ENCODE measurements at places on chromosomes 13 and 19.
A peak's percentile ranks its signal among the peaks of the same experiment; 100 is the strongest.

- peak; percentile 70 for DNase-seq
Measured at GRCh38 chr19:41821003-41821735, 23.3 kb downstream of the LYPD4 start.

DNA sequence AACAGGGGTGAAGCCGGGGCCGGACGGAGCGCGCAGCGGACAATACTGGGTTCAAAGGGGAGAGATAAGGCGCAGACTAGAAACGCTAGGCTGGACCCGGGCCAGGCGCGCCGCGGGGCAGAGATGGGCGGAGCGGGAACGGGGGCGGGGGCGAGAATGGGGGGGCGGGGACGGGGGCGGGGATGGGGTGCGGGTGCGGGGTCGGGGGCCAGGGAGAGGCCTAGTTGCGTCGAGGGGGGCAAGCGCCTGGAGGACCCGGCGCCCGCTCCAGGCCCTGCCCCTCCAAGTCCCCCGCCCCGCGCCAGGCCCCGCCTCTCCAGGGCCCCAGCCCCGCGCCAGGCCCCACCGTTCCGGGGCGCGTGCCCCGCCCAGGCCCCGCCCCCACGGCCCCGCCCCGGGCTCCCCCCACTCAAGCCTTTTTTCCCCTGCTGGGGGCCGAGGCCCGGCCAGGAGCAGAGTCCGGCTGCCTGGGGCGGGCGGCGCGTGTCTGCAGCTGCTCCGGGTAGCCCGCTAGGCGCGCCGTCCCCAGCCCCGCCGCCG is at the start of gene CERS4:
TSS of gene CERS4 (plus strand) at position 449 of the 540 bp plus-strand sequence. CDS start 41,707 bp downstream, outside the sequence.
- peak; percentile 86 for DNase-seq

DNA sequence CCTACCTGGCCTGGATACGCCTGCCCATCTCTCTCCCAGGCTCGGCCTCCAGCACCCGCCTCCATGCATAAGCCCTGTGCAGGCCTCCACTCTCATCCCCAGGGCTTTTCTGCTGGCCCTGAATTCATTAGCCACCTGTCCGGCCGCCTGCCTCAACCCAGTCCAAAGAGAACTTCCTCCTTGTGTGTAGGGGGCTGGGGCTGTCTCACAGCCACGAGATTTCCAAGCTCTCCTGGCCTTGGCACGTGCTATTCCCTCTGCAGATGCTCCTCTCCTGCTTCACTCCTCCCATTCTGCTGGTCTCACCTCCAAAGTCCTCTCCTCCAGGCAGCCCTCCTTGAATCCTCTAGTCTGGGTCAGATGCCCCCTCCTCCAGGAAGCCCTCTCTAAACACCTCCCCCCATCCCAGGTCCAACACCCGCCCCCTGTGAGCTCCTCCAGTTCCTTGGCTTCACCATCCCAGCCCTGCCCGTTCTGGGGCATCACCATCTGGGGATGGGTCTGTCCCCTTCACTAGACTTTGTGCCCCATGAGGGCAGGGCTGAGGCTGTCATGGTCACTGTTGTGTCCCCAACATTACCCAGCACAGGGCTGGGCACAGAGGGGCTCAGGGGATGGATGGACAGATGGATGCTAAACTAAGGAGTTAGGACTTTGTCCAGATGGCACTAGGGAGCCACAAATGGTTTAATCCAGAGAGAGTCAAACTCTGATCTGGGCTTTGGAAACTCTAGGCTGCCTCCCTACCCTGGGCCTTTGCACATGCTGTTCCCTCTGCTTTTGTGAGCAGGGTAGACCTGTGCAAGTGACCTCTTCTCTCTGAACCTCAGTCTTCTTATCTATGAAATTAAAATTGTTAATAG is 14.8 kb downstream of the MEIS3 start:
- DNase-seq: no peak

DNA sequence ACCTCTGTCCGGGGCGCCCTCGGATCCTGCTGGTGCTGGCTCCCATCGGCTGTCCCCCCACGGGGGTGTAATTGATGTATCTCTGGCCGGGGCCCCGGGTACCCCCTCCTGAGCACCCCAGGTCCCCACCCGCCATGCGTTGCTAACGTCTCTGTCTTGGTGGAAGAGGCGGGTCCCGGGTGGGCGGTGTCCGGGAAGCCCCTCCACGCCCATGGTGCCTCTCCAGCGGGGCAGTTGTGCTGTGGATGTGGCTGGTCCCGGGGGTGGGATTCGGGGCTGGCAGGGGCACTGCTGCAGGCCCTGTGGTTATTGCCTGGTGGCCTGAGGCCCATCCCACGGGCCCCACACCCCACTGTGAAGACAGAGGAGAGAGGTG is 4.9 kb downstream of the DIRAS1 start:
- DNase-seq: no peak

DNA sequence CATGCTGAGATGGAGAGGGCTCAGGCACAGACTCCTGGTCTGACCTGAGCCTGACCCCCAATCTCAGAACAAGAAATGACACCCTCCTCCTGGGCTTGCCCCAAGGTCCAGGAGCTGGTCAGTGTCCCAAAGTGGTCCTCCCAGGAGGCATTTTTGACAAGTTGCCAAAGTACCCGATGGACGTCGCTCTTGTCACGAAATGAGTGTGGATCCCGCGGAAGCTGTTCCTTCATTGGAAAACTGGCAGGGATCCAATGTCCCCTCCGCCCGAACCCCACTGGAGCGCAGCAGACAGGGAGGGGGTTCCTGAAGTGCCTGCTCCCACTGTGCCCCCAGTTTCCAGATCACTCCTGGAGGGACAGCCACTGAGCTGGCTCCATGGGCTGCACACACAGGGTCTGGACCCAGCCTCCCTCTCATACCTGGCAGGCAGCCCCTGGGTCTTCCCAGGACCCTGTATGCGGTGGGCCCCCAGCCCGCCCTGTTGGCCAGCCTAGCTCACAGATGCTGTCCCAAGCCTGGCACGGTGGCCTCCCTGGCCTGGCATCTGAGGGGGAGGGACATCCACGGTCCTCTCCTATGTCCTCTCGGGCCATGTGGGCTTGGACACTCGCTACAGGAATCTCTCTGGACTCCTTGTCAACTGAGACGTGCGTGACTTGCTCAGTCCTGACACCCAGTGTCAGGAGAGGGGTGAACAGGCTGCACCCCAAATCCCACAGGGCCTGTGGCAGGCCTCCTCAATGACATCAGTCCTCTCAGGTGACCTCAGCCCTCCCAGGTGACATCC is 12.8 kb upstream of the ZNF14 start:
- peak; percentile 9 for DNase-seq

DNA sequence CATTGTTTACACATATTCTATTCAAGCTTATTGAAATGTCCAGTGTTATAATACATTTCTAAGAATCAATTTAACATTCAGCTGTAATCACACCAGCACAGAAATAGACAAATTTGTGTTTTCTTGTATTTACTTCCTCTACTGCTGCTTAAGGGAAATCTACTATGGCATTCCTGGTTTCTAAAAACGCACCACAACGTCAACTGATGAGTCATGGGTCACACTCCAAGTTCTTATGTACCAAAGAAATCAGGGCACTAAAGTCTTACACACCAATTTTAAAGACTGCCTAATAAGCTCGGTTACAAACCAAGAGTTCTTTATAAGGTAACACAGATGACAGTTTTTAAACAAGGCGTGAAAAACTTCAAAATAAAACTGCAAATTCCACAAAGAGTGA is 13.2 kb downstream of the LNX2 start:
- no peak for DNase-seq

DNA sequence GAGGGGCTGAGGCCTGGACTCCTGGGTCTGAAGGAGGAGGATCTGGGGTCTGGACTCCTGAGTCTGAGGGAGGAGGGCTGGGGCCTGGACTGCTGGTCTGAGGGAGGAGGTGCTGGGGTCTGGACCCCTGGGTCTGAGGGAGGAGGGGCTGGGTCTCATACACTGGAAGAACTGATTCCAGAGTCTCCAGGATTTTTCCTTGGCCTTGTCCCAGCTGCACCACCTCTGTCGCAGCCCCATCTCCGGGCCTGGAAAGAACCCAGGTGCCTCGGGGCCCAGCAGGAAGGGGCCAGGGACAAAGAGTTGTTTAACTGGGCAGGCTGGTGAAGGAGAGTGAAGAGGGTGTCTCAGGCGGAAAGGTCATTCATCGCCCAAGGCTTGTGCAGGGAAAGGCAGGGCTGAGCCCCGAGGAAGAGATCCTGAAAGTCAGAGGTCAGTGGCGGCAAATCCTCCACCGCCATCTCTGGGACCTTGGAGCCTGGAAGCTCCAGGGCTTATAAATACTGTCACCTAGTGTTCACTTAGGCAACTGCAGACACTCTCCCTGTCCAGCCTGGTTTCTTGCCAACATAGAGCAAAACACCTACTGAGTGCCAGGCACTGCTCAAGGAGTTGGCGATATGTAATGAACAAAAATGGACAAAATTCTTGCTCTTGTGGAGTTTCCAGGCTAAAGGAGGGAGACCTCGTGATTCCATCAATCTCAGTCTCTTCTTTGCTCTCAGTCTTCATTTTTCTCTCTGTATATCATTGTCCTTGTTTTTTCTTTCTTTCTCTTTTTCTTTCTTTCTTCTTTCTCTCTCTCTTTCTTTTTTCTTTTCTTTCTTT is 4.4 kb upstream of the KCNN4 start:
- peak; percentile 80 for DNase-seq

DNA sequence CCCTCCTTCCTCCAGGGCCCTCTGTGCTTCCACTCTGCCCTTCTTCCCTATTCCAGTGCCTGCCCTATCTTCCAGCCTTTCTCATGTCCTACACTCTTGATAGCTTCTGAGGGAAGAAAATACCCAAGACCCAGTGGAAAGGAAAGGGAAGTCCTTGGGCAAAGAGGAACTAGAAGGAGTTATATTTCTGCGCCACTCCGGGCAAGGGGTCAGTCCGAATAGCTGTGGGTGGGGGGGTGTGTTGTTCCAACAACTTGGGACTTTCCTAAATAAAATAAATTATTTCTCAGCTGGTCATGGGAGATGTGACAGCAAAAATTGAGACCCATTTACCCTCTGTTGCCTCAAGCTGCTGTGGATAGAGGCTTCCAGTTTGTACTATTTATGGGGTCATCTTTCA is 23.2 kb downstream of the CABP5 start:
- no peak for DNase-seq

GRCh38 chr19:8306235-8307054 is 1.7 kb downstream of the CD320 start:
- no peak for DNase-seq

DNA sequence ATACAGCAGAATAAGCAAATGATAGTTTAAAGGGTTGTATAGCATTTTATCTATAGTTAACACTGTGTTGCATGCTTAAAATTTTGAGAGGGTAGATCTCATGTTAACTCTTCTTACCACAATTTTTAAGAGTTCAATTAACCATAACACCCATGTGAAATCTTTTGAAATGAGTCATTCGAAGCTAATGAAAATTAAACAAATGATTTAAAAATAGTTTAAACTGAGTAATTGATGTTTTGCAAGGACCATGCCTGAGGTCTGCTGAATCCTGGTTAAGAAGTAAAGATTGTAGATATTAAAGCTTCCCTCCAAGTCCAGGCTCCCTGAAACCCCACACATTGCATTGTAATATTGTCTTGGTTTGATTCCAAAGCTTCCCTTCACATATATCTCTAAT is 176.7 kb upstream of the RNF113B start:
- no peak for DNase-seq

DNA sequence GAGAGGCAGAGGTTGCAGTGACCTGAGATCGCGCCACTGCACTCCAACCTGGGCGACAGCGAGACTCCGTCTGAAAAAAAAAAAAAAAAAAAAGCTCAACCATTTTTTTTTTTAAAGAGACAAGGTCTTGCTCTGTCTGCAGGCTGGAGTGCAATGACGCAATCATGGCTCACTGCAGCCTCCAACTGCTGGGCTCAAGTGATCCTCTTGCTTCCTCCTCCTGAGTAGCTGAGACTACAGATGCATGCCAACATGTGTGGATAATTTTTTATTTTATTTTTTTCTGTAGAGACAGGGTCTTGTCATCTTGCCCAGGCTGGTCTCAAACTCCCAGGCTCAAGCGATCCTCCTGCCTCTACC is 10.3 kb downstream of the EHD2 start:
- no peak for DNase-seq

- DNase-seq: no peak
Measured at GRCh38 chr13:43307921-43308433, 284.6 kb downstream of the DNAJC15 start.

- DNase-seq: no peak
Measured at GRCh38 chr19:33691736-33692135, 70.0 kb downstream of the CHST8 start.

- no peak for DNase-seq
Measured at GRCh38 chr19:19541616-19542015, 3.6 kb downstream of the CILP2 start.

DNA sequence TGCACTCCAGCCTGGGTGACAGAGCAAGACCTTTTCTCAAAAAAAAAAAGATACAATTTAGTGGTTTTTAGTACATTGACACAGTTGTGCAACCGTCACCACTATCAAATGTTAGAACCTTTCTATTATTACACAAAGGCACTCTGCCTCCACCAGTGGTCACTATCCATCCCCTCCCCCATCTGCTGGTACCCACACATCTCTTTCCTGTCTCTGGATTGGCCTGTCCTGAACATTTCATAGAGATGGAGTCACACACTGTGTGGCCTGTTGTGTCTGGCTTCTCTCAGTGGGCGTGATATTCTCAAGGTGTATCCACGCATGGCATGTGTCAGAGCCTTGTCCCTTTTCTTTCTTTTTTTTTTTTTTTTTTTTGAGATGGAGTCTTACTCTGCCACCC is 11.2 kb downstream of the KDM4B start:
- no peak for DNase-seq

DNA sequence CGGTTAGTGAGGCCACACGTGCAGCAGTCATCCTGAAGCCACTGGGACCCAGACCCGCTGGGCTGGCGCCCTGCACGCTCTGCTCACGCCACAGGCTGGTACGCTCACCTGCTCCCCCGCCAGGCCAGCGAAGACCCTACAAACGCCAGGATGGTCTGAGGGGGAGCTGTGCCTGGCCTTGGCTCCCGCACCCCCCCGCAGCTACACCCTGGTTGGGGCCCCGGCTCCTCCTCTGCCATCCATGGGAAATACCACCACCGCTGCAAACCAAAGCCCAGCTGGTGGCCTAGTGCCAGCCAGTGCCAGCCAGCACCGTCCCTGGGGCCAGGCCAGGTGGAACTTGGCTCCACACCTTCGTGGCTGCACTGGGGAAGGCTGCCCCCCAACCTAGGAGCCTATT is 23.3 kb upstream of the CACTIN start:
- no peak for DNase-seq

- DNase-seq: no peak
Measured at GRCh38 chr19:46221981-46222610, 7.4 kb upstream of the IGFL1 start.

GRCh38 chr13:98541701-98542203 is 35.2 kb downstream of the STK24 start:
- DNase-seq: no peak

DNA sequence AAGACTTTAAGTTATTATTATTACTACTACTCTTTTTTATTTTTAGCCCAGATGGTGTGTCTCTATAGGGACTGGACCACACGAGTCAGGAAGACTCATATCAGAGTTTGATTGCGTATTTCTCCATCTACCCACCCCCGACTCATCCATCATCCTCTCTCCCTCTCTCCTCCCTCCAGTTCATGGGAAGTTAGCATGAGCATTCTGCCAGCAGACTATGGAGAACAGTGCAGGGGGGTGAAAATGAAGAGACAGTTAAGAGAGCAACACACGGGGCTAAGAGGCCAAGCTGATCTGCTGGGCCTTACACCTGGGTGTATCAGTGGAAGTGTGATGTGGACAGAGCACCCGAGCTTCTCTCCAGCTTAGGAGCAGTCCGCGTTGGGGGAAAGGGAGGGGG is 95.0 kb downstream of the UQCRFS1 start:
- DNase-seq: no peak

- no peak for DNase-seq
Measured at GRCh38 chr13:46207828-46208227, 3.9 kb upstream of the LRRC63 start.

- no peak for DNase-seq
Measured at GRCh38 chr19:14059652-14060155, 2.2 kb downstream of the PALM3 start.

GRCh38 chr19:53101518-53101917 is 1.7 kb downstream of the ZNF160 start:
- peak; percentile 10 for DNase-seq

Data from CD4-positive, alpha-beta T cell treated with Interleukin-10 for 1 hour (primary cell).